Suppressor macrophage treated with lipopolysaccharide for 1 hour (primary cell): ENCODE measurements at places on chromosomes 11 and 22.

DNA sequence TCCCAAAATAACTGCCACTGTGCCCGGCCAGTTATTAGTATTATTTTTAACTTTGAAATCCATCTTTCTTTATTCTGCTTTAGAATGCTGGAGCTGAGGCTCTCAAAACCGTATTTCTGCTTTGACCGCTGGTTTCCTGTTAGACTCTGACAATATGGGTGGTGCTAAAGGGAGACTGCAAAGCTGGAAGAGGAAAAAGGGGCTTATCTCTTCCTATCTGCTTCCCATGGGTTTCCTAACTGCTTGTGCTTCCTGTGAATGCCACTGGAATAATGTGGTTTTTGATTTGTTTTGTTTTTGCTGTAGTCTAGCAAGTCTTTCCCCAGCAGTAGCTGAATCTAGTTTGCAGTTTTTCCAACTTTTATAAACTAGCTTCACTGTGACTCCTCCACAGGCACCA is 43.6 kb downstream of the XRRA1 start:
- DNase-seq: no peak

DNA sequence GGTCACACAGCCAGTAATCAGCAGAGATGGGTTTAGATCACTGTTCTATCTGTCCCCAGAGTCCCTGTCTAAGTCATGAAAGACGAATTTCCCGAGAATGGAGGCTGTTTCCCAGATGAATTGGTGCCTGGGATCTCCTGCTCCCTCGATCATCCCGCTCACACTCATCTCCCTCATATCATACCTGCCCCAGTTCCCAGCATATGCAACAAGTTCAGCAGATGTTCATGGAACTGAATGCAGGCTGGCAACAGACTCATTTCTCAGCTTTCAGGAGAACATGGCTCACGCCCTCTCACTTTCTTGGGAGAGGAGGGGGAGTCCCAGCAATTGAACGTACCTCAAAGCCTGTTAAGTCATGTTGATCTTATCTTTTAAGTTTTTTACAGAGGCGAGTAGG is 22.1 kb downstream of the CD6 start:
- no peak for DNase-seq

DNA sequence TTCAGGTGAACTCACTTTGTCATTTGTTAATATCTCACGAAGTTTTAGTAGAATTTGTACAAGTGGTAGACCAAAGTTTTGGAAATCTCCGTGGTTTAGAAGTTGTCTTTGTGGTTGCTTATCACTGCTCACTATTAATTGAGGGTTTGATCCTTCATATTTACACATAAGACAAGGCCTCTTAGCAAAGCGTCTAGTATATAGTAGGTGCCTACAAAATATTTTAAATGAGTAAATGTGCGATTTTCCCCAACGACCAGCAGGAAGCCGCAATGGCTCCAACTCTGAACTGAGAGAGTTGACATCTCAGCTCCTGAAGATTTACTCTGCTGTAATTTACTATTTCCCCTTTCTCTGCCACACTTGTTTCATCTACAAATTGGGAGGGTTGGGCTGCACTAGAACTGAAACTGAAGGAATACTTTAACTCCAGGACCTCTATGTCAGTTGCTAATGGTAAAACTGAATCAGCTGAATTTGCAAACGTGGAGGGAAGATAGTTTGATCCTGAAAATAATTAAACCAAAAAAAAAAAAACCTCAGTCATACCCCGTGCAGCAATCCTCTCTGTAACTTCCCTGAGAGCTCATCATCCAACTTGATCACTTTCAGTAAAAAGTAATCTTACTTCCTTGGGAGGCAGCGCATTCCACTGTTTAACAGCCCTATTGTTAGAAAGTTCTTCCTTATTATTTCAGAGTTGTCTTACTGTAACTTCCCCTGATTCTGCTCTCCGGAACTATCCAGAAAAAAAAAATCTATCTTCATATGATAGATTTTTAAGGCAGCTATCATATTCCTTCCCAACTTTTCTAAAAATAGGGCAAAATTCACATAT is 1.3 kb upstream of the SBF2 start:
- DNase-seq: peak; percentile 62

GRCh38 chr11:72824020-72824419 is 9.8 kb downstream of the ATG16L2 start:
- no peak for DNase-seq

GRCh38 chr11:120430146-120430545 is 81.4 kb upstream of the GRIK4 start:
- DNase-seq: no peak

DNA sequence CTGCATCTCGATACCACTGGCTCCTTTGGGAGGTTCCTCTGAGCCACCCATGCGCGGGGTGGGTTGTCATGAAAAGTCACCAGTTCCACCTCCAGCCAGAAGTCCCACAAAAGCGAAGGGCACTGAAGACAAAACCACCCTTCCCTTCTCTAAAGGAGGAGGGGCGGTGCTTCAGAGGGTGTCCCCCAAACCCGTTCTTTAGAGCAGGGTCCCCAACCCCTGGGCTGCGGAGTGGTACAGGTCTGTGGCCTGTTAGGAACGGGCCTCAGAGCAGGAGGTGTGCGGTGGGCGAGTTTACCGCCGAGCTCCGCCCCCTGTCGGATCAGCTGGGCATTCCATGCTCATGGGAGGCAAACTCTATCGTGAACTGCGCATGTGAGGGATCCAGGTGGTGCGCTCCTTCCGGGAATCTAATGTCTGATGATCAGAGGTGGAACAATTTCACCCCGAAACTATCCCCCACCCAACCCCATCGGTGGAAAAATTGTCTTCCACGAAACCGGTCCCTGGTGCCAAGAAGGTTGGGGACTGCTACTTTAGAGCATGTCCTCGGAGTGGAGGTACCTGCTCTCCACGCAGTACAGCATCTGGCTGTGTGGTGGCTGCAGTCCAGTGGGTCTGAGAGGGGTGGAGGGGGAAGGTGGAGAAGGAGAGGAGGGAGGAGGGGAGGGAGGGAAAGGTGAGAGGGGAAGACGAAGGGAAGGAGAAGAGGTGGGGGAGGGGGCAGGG is 72.9 kb upstream of the SEPTIN5 start:
- no peak for DNase-seq

DNA sequence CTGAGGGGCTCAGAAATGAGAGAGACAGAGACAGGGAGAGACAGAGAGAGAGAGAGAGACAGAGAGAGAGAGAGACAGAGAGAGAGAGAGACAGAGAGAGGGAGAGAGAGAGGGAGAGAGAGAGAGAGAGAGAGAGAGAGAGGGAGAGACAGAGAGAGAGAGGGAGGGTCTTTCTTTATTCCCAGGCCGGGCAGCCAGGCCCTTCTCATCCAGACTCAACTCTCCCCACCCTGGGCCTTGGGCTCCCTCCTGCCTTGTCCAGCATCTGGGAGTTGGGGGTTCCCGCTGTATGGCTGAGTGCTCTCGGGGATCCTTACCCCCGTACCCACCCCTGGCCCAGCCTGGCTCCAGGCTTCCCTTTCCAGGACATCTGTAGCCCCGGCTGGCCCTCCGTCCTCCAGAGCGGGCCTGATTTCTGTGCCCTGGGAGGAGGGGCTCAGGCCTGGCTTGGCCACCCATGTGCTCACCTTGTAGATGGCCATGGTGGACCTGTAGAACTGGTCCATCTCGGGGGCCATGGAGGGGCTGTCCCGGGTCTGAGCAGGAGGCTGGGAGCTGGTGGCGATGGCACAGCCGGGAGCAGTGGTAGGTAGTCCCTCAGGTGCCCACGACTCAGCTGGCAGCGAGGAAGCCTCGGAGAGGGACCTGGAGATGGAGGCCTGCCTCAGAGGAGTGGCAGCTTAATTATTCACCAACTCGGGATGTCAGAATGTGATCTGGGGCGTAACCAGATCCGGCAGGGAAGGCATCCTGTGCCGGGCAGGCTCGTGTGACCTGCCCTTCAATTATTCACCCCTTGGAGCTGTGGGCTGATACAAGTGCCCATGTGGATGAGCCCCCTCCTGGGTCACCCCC is at the start of gene BAIAP2L2:
Gene BAIAP2L2, minus strand, starts transcription at position 677 of the 855 bp plus-strand sequence. Its CDS starts 159 bp downstream, at position 518.
- no peak for DNase-seq

DNA sequence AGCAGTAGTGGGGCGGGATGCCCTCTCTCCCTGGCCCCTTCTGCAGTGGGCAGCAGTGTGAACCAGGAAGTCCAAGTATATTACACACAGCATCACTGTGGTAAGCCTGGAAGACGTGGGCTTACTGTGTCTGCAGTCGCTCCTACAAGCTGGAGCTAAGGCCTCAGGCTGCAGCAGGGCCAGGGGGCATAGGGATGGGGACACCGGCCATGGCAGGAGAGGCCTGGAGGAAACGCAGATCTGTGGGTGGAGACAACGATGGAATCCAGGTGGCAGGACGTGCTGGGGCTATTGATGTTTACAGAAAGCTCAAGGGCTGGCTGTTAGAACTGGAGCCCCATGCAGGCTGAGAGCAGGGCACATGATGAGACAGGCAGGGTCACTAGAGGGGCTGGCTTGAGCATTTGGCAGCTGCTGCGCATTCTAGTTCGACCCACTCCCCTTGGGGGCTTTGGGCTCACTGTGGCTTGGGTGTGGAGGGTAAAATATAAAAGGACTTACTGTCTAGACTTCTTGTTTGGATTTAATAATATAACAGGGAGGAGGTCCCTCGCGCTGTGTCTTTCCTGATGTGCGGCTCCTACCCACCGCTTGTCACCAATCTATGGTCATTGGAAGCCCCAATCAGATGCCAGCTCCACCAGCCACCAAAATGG is 539.5 kb downstream of the TBC1D22A start:
- DNase-seq: no peak

DNA sequence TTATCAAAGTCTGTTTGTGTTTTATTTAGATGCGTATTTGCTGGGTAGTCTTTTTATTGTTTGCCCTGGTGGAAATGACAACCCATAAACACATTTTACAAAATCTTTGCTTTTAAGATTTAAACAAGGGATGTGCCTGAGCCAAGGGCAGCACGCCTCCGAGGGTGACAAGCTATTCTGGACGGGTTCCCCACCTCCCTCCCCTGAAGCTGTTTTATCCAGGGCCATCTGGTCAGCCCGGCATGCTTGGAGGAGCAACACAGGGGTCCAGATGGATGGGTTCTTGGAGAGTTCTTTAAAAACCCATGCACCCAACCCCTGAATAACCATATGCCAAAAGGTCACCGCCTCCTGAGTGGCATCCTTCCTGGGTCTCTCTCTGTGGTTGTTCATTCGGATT is 408.9 kb downstream of the OPCML start:
- DNase-seq: no peak

DNA sequence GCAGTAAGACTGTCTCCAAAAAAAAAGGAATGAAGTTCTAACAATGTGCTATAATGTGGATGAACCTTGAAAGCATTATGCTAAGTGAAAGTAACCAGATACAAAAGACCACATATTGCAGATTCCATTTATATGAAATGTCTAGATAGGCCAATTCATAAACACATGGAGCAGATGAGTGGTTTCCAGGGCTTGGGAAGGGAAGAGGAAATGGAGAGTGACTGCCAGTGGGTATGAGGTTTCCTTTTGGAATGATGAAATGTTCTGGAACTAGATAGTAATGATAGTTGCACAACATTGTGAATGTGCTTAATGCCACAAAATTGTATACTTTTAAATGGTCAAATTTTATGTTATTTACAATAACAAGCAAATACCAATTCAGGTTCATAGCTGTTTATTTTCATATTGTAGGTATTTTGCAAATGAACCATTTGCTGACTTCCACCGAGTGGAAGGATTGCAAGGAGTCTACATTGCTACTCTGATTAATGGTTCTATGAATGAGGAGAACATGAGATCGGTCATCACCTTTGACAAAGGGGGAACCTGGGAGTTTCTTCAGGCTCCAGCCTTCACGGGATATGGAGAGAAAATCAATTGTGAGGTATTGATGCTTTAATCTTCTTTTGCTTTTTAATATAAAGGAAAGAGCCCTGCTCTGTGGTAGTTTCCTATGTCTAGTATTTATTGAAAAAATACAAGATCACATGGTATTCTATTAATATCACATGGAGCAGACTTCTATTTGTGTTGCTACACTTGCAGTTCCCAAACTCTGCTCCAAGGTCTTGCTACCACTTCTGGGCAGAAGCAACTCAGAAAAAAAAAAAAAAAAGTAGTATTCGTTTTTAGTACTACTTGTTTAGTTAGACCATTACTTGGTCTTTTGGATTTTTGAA is 67.7 kb upstream of the SORL1-AS1 start:
- peak; percentile 65 for DNase-seq

GRCh38 chr22:46075764-46076531 is 74.4 kb upstream of the PPARA start:
- DNase-seq: no peak

DNA sequence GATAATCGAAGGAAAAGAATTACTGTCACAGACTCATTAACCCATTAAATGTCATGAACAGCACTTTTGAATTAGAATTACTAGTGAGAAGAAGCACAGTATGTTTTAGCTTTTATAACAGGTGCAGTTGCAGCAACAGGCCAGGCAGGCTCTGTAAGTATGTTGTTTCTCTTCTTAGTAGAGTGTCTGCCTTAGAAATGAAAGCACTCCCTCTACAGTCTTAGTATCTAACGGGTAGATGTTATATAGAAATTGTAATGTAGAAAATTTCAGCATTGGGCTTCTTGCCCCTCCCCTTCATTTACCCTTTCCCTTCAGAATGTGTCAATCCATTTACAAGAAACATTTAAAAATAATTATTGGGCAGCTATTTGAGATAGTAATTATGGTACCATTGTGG is 87.4 kb downstream of the HIPK3 start:
- no peak for DNase-seq

DNA sequence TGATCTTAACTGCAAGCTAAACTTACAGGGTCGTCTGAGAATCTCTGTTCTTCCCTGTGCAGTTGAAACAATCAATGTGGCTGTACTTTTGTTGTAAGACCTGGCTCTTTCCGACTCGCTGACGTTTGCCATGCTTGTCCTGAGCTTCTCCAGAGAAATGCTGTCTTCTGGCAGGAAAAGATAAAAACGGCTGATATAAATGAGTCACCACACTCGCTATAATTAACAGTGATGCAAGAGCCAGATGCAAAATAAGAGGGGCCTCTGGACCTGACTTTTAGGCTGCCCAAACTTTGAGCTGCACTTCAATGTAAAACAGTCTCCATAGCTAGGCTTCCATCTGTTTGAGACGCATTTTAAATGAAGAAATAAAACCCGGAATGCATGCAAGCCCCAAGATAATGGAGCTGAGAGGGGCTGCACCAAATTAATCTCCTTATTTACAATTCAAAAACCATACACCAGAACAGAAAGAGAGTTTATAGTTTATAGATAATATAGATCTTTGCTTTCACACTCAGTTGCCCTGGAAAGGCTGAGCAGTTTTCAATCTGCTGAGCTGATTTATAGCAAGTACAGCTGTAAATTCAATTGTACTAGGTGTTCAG is 48.5 kb downstream of the WT1 start:
- no peak for DNase-seq

GRCh38 chr22:29207243-29207550 is 1.5 kb downstream of the EMID1 start:
- no peak for DNase-seq
